ENCODE measurements at places on chromosomes 16 and 17.
A peak's percentile ranks its signal among the peaks of the same experiment; 100 is the strongest.

DNA sequence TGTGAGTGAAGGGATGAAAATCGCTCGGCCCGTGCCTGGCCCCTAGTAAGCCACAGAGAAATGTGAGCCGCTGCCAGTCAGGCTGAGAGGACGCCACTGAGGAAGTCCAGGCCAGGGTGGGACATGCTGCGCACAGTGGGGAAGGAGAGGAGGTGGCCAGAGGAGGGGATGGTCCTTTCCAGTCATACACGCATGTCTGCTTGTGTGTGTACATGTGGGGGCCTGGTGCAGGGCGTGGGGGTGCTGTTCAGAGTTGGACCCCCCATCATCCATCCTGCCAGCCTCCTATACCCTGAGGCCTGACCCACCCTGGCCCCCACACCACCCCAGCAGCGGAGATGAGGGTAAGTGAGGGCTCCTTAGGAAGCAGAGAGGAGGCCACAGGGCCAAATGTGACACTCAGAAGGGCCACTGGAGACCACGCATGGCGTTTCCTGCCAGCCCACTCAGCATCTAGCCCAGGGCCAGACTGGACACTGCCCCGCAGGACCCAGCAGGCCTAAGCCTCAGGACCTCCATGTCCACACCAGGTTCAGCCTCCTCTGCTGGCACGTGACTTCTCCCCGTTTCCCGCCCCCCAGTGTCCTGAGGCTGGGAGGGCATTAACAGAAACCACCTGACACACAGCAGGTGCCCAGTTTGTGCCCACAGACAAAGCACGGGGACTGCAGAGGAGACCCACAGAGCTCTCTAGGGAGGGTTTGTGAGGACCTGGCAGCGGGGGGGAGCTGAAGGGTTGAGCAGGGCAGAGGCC, 7.0 kb downstream of the DOC2A start:
- no peak for DNase-seq

- no peak for DNase-seq
Measured at GRCh38 chr16:85521552-85522307, 91.4 kb upstream of the GSE1 start.

- DNase-seq = no peak
Measured at GRCh38 chr16:10090816-10091215, 91.4 kb downstream of the GRIN2A start.

DNA sequence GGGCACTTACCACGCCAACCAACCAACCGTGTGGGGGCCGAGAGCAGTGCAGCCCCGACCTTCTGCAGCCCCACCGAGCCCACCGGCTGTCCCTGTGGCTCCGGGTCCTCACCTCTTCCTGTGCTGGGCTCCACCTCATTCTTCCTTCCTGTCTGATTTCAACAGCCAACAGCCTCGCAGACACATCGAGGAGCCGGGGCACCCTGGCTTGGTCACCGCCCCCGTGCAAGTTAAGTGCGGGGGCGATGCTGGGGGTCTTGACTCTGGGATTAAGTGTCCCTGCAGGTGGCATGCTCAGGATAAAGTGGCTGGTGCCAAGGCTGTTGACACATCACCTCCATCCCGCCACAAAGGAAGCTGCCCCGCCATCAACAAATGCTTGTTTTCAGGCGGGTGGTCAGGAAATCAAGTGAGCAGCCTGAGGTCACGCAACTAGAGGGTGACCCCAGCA, at the start of gene NLRC3:
NLRC3 (minus strand) TSS at position 102 of the 451 bp plus-strand sequence. CDS start 12,367 bp downstream, outside the sequence.
- DNase-seq = no peak

DNA sequence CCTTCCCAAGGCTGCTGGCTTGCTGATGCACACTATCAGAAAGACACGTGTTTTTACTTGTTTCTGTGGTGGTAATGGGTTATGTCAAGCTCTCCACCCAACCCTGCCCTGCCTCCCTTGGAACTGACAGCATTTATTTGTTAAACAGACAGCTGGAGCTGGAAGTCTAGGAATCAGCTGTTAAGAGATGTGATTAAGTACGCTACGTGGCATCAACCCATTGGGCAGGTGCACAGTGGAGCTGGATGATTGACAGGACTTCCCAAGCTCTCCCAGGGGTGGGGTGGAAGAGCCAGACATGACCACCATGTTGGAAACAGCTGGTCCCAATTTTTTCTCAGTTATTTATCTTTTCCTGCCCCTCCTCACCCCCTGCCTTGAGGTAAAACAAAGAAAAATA, 49.4 kb downstream of the ADAMTS18 start:
- no peak for DNase-seq

DNA sequence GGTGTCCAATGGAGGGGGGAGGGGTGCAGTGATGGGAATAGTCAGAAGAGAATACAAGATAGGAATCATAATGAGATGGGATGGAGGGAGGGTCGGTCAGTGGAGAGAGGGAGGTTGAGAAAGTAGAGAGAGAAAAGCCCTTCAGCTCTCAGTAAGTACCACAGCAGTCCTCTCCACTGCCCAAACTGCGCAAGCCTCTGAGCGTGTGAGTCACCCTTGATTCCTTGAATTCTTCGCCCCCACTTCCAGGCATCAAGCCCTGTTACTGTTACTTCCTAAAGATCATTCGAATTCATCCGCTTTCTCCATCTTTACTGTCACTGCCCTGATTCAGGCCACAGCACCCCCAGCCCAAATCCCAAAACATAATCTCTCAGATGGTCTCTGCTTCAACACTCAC, 2.5 kb downstream of the GUCY2D start:
- peak; percentile 75 for DNase-seq

DNA sequence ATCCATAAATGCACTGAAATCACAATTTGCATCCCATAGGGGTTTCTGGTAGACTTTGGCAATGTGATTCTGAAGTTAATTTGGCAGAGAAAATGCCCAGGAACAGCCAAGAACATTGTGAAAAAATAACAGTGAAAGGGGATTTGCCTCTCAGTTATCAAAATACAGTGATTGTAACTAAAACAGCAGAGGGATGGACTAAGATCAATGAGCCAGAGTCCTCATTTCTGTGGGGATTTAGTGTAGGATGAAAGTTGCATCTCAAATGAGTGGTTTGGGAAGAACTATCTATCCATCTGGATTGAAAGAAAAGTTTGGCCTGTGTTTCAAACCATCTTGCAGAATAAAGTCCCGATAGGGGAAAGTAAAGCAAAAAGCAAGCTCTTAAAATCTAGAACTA, 28.1 kb downstream of the MYBBP1A start:
- DNase-seq = no peak

- no peak for DNase-seq
Measured at GRCh38 chr17:2239882-2240430, 63.6 kb downstream of the SMG6 start.

DNA sequence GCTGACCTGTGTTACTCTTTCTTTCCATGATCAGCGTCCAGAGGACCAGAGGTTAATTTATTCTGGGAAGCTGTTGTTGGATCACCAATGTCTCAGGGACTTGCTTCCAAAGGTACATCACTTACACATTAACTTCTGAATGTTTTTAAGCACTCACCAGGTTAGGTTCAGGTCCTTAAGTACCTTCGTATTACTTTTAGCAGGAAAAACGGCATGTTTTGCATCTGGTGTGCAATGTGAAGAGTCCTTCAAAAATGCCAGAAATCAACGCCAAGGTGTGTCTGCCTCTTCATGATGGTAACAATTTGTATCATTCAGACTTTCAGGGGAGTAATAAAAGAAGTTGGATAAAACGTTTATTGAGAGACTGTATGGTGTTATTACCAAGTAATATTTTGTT, 3.3 kb downstream of the HERPUD1 start:
- DNase-seq = no peak

DNA sequence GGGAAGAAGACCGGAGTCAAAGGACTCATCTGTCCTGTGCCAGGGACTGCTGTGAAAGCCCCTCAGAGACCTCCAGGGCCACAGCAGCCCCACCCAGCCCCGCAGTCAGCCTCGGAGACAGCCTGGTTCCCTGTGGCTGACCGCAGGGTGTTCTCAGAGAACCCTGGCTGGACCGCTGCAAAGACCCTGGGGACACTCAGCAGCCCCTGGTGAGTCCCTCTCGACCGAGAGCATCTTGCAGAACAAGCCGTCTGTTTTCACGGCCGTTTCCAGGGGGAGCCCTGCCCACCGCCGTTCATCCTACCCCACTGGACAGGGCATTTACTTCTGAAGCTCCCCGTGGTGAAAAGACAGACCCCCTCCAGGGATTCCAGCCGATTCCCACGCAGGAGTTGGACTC, 10.3 kb downstream of the UBALD1 start:
- DNase-seq = no peak

DNA sequence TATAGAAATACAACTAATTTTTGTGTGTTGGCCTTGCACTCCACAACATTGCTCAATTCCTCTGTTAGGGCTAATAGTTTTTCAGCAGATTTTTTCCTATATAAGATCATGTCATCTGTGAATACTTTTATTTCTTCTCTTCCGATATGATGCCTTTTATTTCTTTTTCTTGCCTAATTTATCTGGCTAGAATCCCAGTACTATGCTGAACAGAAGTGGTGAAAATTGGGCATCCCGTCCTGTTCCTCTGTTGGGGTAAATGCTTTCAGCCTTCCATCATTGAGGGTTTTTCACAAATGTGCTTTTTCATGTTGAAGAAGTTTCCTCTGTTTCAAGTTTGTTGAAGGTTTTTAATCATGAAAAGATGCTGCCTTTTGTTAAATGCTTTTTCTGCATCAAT, 22.7 kb upstream of the TNFRSF13B start:
- no peak for DNase-seq

- peak; percentile 46 for DNase-seq
Measured at GRCh38 chr17:75927286-75927922, 13.4 kb downstream of the FBF1 start.

- DNase-seq = no peak
Measured at GRCh38 chr16:67441271-67441753, 10.4 kb downstream of the HSD11B2 start.

- no peak for DNase-seq
Measured at GRCh38 chr17:28402224-28402630, 3.8 kb downstream of the SLC46A1 start.

GRCh38 chr16:68645494-68646388, 631 bp downstream of the CDH3 start:
- DNase-seq = no peak

- DNase-seq = no peak
Measured at GRCh38 chr17:8556074-8556473, 74.5 kb downstream of the MYH10 start.

DNA sequence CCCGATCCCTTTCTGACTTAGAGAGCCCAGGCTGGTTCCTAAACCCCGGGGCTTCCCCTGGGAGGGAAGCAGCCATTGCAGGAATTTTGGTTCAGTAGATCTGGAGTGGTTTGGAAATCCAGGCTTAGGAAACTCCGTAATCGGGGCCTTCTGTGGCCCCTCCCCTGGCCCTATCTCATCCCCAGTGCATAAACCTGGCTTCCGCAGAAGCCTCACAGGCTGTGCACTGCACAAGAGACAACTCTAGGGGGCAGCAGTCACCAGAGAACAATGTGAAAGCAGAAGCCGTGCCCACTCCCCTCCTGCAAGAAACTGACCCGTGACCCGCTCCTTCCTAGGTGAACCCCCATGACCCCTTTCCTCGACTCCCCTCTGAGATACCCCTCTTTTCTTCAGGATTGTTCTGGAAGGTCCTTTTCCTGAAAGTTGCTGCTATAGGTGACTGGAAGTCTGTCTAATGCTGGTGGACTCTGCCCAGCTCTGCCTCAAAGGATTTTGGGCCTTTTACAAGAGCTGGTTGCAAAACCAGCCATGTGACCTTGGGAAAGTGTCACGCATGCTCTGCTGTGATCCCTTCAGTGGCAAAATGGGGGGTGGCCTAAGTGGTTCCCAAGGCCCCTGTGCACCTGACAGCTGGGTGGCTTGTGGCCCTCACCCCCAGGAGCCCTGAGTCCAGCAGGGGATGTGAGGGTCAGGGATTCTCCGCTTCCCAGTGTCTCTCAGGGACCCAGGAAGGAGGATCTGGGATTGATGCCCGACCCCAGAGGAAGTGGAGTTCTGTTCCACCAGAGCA, 14.4 kb downstream of the GUCY2D start:
- DNase-seq = peak; percentile 75

DNA sequence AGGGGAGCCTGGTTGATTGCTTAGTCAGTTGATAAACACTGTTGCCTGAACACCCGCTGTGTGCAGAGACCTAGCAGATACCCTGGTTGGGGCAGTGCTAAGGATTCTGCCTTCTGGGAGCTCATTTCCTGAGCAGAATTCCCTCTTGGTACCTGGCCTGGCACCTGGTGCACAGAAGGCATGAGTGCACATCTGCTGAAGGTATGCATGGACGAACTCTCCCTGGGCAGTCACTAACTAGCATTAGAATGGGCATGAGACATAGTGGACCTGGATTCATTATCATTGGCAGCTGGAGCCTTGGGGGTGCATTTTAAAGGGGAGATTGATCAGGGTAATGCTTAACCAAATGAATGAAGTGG, 13.1 kb downstream of the ADCY7 start:
- no peak for DNase-seq

GRCh38 chr17:57550668-57551315, 194.3 kb downstream of the CCDC182 start:
- DNase-seq = no peak

DNA sequence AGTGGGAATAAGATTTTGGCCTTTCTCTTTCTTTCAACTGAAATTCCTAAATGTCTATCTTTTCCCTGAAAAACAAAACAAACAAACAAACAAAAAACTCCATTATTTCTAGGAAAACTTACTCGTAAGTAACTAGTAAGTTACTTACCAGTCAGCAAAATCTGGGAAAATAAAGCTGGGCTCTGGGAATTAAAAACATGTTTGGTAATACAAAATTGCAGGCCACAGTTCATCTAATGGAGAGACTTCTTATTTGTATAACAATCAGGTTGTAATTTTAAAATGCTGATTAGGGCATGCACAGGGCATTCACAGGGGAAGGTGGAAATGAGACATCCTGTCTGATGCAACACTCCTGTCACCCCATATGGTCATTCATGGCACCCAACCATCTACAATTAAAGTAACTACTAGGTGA, 3.8 kb upstream of the WIPI1 start:
- peak; percentile 27 for DNase-seq

DNA sequence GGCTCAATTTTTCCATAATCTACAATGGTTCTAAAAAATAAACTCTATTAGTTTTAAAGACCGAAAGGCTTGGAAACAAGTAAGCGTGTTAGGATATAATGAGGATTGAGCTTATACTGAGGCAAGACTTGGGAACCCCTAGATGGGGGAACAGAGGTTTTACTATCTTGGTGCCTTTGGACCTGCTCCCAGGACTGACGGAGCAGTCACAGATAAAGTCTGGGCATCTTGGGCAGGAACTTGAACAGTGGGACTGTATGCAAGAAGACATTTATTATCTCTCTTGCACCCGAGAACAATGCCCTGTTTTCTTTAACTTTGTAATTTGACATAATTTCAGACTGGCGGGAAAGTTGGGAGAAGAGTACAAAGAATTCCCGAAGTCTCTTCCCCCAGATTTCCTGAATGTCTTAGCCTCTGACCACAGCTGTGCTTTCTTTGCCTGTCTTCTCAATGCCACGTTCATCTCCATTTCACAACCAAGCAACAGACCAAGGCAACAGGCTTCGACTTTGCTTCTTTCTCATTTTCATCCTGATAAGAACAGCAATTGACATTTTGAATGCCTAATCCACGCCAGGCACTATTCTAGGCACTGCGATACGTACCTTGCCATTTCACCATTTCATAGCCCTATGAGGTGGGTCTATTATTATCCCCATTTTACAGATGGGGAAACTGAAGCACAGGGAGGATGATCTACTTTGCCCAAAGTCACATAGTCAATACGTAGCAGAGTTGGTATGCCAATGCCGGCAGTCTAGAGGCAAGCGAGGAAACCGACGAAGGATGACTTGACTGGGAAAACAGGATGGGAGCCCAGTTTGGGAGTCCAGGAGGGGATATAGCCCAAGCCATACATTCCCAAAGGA, 3.0 kb upstream of the IL4R start:
- DNase-seq = no peak
